Endothelial cell of umbilical vein (primary cell): ENCODE measurements at places on chromosomes 7 and 10. TPM values are rescaled to one million over a fixed set of nuclear protein-coding genes. Genes with fewer than 3 reads are reported as not detected.

Gene CDHR3
- total RNA-seq, result 2.3 and 3.9 TPM in 2 replicates

Gene MUC12
- not detected in 2 replicates for total RNA-seq

Gene TYSND1
- total RNA-seq, result 6.7 and 7.8 TPM in 2 replicates

Gene PODXL
- 156 and 264 TPM in 2 replicates for total RNA-seq

Gene LMBR1
- total RNA-seq, result 57.7 and 72.9 TPM in 2 replicates

Gene SDK1
- 2.4 and 3.9 TPM in 2 replicates for total RNA-seq

Gene AEBP1
- 47.7 and 48.0 TPM in 2 replicates for total RNA-seq

Gene COL26A1
- not detected in 2 replicates for total RNA-seq

Gene CHN2
- 3.2 and 5.0 TPM in 2 replicates for total RNA-seq

Gene FKBP6
- not detected in 2 replicates for total RNA-seq

Gene PRXL2A
- total RNA-seq, result 290 and 321 TPM in 2 replicates

Gene PALD1
- 62.1 and 73.3 TPM in 2 replicates for total RNA-seq

Gene SPDYE11
- not detected in 2 replicates for total RNA-seq

Gene OR9A2
- not detected in 2 replicates for total RNA-seq

Gene LRRC61
- 0.39 TPM in 1 of 2 replicates, not detected in the other for total RNA-seq

Gene CYP3A5
- not detected in 2 replicates for total RNA-seq

Gene OPN4
- not detected in 2 replicates for total RNA-seq

Gene PRF1
- total RNA-seq, result not detected in 2 replicates

Gene AHR
- 29.3 and 31.8 TPM in 2 replicates for total RNA-seq

Gene DOCK4
- 164 TPM in 2 replicates for total RNA-seq

Gene WNT8B
- not detected in 2 replicates for total RNA-seq

Gene AQP1
- total RNA-seq, result 11.6 and 15.9 TPM in 2 replicates

Gene MORN4
- 8.4 and 12.2 TPM in 2 replicates for total RNA-seq

Gene OR2A12
- total RNA-seq, result not detected in 2 replicates

Gene TRIL
- total RNA-seq, result 0.97 and 1.8 TPM in 2 replicates

Gene TEX47
- not detected in 2 replicates for total RNA-seq

Gene AKR1C8
- total RNA-seq, result not detected in 2 replicates

Gene PGAM2
- total RNA-seq, result not detected in 2 replicates

Gene MDFIC
- 13.7 and 14.2 TPM in 2 replicates for total RNA-seq

Gene GALNT17
- not detected in 2 replicates for total RNA-seq

Gene ADCYAP1R1
- not detected in 2 replicates for total RNA-seq

Gene PNLIP
- not detected in 2 replicates for total RNA-seq

Gene BICC1
- total RNA-seq, result 0.29 and 0.32 TPM in 2 replicates

Gene PDLIM1
- 70.4 and 122 TPM in 2 replicates for total RNA-seq

Gene ZC3HAV1L
- 23.8 and 25.7 TPM in 2 replicates for total RNA-seq

Gene TMEM130
- total RNA-seq, result not detected in 2 replicates

Gene DYNC1I1
- 3.3 and 3.6 TPM in 2 replicates for total RNA-seq
